ENCODE measurements at places on chromosomes 16 and 17.
A peak's percentile ranks its signal among the peaks of the same experiment; 100 is the strongest.

DNA sequence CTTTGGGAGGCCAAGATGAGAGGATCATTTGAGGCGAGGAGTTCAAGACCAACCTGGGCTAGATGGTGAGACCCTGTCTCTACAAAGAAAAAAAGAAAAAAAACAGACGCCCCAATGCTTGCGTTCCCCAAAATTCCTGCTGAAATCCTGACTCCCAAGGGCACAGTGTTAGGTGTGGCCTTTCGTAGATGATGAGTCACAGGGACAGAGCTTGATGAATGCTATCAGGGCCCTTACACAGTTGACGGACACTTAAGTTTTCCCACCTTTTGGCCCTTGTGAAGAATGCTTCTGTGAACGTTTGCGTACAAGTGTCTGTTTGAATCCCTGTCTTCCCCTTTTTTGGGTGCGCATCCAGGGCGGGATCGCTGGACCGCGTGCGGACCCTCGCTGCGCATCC lies 16.5 kb upstream of the ZNF750 start:
- no peak for DNase-seq

DNA sequence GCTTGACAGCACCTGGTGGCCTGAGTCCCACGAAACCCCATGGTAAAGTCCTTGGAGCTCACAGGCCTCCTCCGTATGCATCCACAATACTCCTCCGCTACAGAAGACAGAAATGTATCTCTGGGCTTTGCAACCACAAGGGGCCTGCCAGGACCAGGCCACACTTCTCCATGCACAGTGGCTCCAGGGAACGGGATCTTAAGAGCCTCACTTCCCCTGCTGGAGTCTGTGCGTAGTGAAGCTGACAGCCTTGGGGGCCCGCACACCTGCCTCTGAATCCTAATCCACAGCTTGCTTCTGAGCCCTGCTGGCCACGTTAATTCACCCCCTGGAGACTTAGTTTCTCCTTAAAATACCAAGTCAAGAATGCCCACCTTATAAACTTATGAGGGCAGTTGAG lies 125.7 kb downstream of the COPRS start:
- DNase-seq, result no peak

- DNase-seq, result peak; percentile 37
Measured at GRCh38 chr16:24980077-24980793, 34.9 kb downstream of the ARHGAP17 start.

GRCh38 chr16:11990702-11991390 lies 14.3 kb downstream of the SNX29 start:
- DNase-seq, result no peak

GRCh38 chr17:71899317-71899716 lies 221.5 kb upstream of the SOX9 start:
- no peak for DNase-seq

- no peak for DNase-seq
Measured at GRCh38 chr17:80596760-80597608, 52.3 kb downstream of the RPTOR start.

DNA sequence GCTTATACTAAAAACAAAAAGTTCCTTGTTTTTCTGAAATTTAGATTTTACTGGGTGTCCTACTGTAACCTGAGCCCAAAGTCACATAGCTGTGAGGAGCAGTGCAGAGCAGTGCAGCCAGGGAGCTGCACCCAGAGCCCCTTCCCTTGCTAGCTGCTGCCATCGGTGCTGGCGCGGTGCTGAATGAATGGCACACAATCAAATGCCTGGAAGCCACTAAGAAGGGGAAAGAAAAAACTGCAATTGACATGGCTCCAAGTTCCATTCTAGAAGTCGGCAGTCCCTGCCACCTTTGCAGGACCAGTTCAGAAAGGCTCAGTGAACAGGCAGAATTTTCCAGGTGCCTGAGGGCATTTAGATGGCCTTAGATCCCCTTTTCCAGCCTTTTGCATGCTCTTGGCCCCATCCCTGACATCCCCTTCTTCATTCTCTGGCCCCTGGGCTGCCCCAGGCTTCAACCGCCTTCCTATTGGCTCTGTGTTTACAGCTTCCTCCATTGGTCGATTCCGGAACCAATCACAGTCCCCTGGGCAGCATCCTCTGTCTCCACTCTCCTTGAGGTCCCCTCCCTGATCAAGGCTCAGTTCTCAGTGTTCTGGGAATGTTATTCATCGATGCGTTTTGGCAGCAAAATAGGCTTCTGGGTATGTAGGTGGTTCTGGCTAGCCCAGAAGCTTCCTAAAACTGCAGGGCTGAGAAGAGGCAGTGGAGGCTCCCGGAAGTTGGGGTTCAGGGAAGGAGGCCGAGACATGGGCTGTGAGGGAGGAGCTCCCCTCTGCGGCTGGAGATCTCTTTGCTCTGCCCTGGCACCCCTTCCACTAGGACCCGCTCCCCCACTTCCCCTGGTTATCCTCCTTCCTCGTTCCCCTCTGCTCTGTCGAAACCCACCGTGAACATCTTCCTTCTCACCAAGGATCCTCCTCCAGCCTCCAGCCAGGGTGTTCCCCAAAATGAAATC lies 37.9 kb downstream of the ATP2C2 start:
- no peak for DNase-seq

- no peak for DNase-seq
Measured at GRCh38 chr16:50473356-50473945, 74.7 kb upstream of the NKD1 start.

DNA sequence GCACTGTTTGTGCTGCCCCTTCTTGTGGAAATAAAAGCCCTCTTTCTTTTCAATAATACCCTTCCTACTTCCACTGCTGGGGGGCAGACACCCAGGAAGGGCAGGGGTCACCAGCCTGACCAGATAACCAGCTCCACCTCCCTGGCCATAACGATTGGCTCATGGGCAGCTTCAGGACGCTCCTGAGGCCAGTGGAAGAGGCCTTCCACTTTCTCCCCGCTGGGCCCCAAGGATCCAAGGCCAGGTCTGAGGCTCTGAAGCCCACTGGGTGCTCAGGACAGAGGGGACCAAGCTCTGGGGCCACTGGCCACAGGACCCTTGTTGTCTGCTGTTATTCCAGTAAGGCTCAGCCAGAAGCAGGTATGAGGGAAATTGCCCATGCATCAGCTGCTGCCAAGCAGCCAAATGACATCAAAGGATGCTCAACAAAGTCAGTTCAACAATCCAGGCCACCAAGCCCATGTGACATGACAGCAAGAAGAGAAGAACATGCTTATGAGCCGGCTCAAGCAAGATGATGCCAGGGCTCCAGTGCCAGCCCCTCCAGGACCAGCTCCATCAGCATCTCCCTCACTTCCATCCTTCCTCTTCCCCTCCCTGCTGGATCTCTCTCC lies 238.8 kb downstream of the ZNF423 start:
- no peak for DNase-seq

DNA sequence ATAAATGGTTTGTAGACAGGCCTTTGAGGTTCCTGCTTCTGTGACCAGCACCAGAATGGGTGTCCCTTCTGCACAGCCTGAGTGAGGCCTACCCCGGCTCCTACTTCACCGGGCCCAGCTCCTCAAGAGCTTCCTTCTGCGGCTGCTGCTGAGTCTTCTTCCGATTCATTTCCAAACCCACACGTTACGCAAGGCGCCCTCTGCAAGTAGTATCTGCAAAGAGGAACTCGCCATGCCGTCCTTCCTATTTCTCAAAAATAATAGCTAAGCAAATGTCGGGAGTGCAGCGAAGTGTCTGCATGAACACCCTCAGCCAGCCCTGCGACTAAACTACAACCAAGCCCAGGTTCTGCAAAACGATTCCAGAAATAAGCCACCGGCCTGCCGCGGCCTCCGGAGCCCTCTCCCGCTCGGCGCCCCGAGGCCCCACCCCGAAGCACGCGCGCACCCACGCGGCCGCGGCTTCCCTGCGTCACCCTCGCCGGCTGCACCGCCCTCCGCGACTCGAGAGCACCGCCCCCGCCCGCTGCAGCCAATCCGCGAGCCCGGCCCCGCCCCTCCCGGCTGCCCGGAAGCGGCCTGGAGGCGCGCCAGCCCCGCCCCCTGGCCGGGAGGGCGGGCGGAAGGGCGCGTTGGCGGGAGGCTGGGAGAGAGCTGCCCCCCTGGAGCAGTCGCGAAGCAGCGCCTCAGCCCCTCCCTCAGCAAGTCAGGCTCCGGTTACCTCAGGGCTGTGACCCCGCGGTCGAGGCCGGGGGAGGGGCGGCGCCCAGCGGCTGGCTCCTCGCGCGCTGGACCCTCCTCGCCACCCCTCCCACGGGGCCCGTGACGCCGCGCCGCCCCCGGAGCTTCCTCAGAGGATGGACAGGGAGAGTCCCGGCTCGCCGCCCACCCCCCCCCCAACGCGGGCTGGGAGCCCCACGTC lies 8.3 kb downstream of the MNT start:
- DNase-seq, result peak; percentile 97

- DNase-seq, result no peak
Measured at GRCh38 chr17:8071496-8071895, 16.0 kb downstream of the ALOX12B start.

DNA sequence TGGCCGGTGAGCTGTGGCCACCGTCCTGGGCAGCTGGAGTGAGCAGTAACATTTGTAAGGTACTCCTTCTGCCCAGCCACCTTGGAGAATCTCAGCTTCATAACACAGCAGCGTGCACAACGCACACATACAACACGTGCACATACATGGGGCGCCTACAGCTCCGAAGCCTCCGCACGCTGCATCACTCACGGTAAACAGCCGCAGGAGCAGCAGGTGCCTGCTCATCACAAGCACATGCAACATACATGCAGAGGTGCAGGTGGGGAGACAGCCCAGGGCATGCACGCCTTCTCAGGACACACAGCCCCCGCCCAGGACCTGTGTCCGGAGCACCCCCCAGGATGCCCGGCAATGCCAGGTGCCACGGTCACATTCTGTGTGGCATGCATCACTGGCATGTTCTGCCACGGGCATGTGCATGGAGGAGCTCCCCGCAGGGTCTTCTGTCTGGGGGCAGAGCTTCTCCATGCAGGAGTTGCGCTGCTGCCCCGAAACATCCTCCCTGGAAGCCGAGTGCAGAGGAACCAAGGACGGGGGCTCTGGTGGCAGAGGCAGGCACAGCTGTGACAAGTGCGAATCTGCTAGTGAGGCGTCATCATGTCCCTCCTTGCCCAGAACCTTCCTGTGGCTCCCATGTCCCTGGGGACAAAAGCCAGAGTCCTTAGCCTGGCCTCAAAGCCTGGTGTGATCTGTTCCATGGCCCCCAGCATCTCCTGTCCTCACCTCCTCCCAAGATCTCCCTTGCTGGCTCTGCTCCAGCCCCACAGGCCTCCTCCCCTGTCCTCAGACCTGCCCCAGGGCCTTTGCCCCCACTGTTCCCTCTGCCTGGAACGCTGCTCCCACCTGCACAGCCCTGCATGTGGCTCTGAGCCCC lies 184.0 kb upstream of the GSE1 start:
- DNase-seq, result no peak

DNA sequence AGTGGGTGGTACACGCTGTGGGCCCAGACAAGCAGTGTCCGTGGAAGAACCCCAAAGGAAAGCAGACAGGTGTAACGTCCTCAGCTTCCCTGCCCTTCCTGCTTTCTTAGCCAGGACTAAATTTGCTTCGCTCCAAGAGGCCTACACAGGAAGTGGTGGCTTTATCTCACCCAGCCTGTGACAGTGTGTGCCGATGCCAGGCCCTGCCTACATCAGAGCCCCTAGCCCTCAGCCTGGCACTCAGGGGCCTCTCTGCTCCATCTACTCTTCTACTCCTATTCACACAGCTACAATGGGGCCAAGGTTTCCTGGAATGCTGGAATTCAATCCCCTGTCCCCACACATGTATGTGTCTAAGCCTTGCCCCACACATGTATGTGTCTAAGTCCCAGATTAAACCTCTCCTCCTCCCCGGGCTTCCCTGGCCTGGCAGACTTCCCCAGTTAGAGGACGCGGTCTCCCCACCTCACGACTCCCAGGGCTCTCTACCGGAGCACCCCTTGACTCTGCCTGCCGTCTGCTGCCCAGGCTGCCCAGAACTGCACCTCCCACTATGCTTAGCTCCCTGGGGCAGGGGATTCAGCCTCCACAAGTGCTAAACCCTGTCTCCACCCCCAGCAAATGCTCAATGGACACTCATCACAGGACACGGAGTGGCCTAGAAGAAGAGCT lies 8.2 kb downstream of the PGAP3 start:
- DNase-seq, result no peak

GRCh38 chr17:74354123-74354522 lies 7.5 kb downstream of the BTBD17 start:
- DNase-seq, result peak; percentile 88

DNA sequence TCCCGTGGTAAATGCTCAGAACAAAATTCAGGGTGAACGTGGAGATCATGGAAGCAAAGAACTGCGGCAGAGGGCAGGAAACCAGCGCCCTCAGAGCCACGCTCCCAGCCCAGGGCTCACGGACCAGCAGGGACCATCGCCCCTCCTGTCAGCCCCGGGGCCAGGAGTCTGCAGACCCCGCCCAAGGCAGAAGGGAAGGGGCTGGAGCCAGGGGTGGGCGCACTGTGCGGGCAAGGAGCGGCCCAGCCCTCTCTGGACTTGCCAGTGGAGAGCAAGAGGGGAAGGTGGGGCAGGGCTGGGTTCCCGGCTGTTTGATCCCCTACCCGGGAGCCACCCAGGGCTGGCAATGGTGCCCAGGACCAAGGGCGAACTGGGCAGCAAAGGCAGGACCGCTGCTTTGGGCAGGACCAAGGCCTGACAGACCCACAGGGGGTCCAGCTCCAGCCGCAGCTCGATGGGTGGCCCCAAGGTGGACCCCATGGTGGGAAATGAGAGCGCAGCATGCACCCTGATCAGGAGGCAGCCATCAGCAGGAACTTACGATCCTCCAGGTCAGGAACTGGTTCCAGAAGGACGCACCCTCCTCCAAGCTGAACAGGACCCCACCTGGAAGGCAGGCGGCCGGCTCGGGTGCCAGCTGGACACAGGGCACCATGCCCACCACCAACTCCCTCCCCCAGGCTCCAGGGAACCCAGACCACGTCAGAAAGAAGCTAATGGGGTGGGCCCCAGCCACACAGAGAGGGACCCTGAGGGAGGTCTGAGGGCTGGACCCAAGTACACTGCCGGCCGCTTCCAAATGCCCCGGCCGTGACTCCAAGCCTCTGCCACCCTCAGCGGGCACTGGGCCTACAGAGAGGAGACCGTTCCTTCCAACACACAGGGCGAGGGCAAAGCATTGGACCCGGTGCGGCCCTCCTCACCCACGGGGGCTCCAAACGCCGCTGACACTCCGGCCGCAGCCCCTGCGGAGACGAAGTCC lies 11.1 kb upstream of the CCDC154 start:
- DNase-seq, result no peak

All from GM13977 (cell line).